Ascending aorta (tissue), 2 donors: ENCODE measurements at places on chromosomes 2 and 18.

- DNase-seq = no peak
Measured at GRCh38 chr18:47881752-47882455, 48.6 kb downstream of the SMAD2 start.

DNA sequence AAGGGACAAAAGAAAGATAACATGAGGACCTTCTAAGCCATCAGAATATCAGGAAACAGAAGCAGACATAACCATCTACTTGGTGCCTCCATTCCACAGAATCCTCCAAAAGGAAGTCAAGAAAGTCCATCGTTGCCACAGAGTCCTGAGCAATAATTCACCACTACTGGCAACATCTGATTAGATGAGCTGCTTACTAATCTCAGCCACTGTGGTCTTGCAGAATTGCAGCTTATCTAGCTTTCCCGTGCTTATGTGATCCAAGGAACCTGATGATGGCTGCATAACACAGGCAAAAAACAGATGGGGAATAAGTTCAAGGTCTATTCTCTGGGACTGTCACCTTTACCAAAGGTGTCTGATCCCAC, 278.5 kb downstream of the AFF3 start:
- DNase-seq = no peak

- DNase-seq = no peak
Measured at GRCh38 chr2:80351231-80351630, 46.7 kb upstream of the LRRTM1 start.

DNA sequence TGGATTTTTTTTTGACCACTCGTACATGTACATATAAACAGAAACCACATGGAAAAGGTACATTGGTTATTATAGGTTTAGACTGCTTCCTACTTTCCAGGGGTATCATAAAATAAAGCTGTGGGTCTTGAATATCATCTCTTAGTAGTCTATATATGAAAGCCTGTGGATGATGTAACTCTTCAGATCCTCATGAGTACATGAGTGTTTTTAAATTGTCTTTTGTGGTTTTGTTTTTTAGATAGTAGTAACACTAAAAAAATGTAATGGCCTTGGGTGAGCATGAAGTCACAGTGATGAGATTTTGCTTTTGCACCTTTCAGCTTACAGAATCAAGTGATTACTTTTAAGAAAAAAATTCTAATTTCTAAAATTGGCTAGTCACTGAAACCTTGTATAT, 80.2 kb downstream of the RAB3GAP1 start:
- no peak for DNase-seq

DNA sequence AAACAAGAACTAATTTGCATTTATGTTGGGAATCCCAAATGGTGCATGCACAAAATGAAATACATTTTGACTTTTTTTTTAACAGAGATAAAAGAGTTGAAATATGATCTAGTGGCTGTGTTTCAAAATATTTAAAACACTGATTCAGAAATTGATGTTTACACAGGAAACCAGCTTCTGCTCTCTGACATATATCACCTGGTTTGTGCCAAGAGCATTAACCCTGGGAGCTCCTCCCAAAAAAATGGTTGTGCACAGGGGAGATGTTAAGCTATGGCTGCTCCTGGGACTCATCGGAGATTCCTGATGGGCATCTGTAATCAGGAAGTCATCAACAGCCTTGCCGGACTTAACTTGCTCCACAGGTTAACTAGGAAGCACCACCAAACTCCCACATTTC, 65.2 kb upstream of the MAL start:
- no peak for DNase-seq

DNA sequence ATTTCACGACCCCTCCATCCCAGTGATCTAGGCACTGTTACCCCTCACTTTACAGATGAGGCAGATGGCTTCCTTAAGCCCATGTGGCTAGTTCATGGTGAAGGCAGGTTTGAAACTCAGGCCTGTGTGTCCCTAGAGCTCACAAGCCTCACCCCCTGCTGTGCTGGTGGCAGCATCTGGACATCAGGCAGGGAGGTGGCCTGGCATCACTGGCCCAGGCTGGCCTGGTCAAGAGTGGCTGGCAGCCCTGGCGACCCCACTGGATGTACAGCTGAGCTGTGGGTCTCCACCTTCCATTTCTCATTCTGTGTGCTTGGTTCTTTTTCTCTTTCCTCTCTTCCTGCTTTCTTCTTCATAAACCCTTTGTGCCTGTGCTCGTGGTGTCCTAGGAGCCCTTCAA, 56.3 kb downstream of the BOLA3 start:
- no peak for DNase-seq

- no peak for DNase-seq
Measured at GRCh38 chr2:24909555-24910177, 10.4 kb downstream of the ADCY3 start.

- no peak for DNase-seq
Measured at GRCh38 chr2:120404941-120405758, 59.2 kb downstream of the INHBB start.

- no peak for DNase-seq
Measured at GRCh38 chr2:240499309-240500301, 58.2 kb downstream of the ANKMY1 start.

DNA sequence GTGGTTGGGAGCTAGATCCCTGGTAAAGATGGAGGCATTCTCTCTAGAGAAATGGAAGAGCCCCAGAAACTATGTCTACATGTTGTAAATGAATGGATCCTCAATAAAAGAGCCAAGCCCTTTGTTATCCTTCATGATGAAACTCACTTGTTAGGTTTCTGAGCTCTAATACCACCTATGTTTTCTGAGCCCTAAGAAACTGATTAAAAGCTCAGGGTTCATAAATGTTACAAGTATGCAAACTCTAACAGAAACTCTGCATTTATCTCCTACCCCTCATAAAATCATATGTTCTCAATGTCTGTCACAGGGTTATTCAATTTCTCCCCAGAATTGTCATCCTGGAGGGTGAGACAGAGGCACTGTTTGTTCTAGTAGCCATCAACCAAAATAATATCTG, 18.0 kb upstream of the HNMT start:
- DNase-seq = no peak

DNA sequence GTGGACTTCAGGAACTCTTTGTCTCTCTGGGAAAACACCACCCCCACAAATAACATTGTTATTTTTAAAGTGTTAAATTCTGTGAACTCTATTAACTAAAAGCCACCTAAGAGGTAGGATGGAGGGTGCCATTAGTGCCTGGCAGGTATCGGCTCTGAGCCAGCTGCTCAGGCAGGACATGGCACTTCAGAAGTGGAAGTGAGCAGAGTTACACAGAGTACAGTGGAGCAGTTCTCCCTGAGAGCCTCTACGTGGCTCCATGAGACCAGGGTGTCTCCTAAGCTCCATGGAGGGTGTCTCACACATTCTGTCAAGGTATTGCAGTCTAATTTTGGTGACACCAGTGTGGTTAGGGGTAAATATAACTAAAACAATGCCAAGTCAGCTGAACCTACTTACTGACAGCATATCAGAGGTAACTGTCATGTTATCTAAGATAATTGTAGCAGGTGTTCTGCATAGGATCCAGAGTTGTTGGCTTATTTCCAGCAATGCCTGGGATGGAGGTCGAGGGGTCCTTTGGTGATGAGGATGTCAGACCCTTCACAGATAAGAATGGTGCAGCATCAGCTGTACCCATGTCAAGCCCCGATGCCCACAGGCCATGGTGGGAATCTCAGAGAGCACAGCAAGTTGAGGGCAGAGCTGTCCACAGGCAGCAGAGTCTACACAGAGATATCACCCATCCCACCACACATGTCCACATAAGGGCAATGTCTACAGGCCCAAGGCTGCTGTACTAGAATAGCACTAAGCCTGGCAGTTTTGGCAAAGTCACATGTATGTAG, 8.6 kb upstream of the MALL start:
- DNase-seq = no peak

GRCh38 chr2:50732796-50733195, 299.1 kb downstream of the NRXN1 start:
- no peak for DNase-seq

DNA sequence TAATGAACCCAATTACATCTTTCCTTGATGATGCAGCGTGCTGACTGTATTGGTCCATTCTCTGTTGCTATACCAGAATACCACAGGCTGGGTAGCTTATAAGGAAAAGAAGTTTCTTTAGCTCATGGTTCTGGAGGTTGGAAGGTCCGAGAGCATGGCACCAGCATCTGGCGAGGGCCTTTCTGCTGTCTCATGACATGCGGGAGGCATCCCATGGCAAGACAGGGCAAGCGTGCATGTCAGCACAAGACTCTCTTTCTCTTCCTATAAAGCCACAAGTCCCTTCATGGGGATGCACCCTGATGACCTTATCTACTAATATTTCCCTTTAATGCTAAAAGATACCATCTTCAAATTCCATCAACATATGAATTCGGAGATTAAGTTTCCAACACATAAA, 122.8 kb upstream of the FHL2 start:
- DNase-seq = no peak

- no peak for DNase-seq
Measured at GRCh38 chr2:64478502-64479230, 24.7 kb downstream of the LGALSL start.

- DNase-seq = no peak
Measured at GRCh38 chr2:64773461-64774118, 119.9 kb upstream of the SERTAD2 start.

- DNase-seq = no peak
Measured at GRCh38 chr2:37011130-37011529, 44.8 kb upstream of the STRN start.

GRCh38 chr2:39995005-39995737, 216.1 kb upstream of the THUMPD2 start:
- DNase-seq = no peak
